ENCODE measurements at places on chromosomes 12 and 14.

- no peak for DNase-seq
Observed at GRCh38 chr14:30808576-30808975, 65.8 kb upstream of the COCH start.

DNA sequence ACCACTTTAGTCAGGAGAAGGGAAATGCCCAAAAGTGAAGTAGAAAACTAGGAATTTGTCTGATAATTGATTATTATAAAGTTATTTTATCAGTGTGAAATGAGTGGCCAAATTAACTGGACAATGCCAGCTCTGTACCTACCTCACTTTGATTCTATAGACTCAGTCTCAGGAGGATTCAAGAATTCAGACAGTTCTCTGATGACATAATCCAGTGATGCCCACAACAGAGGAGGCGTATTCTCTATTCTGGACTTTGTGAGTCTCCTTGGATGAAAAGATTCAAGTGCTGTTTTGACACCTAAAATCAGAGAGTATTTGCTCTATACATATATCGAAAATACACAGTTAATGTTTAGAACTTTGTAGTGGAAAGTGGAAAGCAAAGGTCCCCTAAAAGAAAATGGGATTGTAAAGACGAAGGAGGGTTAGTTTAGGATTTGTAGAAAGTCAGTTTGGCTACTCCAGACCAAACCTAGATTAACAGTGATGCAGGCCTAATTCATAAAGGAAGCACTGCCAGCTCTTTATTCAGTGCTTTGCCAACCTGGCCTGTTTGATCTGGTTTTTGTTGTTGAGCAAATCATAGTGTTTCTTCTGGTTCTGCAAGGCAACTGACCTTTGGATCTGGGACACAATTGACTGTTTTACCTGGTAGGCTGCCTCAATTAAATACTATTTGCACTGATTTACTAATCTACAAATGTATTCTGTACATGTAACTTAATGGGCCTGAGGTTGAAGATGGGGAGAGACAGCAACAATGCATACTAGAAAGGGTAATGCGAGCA, 67.4 kb downstream of the DAD1 start:
- no peak for DNase-seq

DNA sequence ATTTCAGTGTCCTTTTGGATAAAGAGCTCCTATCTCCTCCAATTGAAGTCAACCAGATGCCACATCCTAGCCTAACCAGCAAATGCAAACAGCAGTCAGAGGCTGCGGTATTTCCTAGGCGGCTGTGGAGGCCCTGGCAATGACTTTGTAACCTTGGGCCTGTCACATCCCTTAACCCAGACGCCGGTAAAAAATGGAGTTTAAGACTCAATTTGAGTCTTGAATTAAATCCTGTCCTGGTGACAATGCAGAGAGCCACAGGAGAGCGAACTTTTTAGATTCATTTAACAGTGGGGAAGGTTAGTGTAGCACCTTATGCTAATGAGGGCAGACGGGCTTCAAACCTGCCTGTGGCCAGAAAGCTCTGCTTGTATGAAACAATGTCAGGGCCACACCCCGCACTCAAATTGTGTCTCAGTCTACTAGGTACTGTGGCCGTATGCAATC, 1.3 kb downstream of the C12orf75 start:
- no peak for DNase-seq

- no peak for DNase-seq
Observed at GRCh38 chr12:111748151-111748672, 18.5 kb upstream of the ALDH2 start.

Data from urinary bladder (tissue), 4 donors.